ENCODE measurements at places on chromosomes 5 and 9. TPM values are rescaled to one million over a fixed set of nuclear protein-coding genes. Genes with fewer than 3 reads are reported as not detected.

Gene SLC45A2
- not detected for total RNA-seq

Gene EQTN
- 0.71 TPM for total RNA-seq

Gene PCDHGB2
- 4.4 TPM for total RNA-seq

Gene SPATA31E1
- total RNA-seq = not detected

Gene OBP2B
- total RNA-seq = not detected

Gene PCDHAC1
- 0.82 TPM for total RNA-seq

Gene PCDHAC2
- 2.1 TPM for total RNA-seq

Gene KCNN2
- total RNA-seq = 8.2 TPM

Gene GPR151
- not detected for total RNA-seq

Gene GLDC
- not detected for total RNA-seq

Gene FAM221B
- not detected for total RNA-seq

Gene ARAP3
- total RNA-seq = 3.3 TPM

Gene SPINK7
- not detected for total RNA-seq

DNA sequence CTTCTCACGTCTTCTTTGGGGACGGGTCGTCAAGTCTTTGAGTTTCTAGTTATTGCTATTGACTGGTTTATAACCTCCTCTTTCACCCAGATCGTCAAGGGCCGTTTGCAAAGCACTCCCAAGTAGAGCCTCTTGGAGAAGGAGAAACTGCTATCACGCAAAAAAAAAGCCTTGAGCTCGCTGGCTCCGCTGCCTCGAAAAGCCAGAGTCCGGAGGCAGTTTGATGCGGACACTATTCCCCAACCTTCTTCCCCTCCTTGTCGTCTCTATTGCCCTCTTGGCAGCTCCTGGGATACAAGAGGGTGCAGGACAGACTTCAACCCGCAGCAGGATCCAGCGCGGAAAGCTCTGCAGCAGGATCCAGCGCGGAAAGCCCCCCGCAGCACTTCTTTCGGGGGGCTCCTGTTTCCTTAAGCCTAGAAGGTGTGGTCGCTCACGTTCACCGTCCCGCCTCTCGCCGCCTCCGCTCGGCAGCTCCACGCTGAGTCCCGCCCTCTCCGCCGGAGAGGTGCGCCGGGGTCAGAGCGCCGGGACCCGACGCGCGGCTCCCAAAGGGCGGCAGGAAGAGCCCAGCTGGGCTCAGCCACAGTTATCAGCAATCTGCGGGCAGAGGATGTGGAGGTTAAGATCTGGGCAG lies at the start of gene PCDHAC1:
Gene PCDHAC1, plus strand, starts transcription at position 494 of the 637 bp plus-strand sequence. CDS start 594 bp downstream, outside the sequence.
- no peak for DNase-seq

DNA sequence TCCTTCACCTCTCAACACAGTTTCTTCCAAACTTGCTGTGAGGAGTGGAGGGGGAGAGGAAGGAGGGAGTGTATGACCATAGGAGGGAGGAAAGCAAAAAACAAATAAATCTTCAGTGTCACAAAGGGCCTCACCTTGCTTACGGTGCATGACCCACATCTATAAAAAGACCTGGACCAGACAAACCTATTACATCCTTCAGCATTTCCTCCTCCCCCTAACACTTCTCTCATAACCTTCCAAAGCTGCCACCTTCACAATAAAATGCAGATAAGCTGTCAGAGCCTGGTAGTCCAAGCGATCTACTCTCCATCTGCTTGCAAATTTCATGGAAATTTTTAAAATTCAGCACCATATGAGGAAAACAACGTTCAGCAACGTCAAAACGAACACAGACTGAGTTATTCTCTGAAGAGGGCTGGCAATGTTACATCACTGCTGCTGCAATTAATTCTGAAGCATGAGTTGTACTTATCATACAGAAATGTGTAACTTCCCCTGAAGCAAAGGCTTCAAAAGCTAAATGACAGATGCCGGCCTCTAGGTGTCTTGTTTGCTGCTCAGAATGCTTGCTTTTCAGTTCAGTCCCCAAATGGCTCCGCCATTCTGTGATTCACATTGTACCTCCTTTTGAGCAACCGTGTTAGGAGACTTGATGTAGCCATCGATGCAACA lies 62.9 kb downstream of the EFNA5 start:
- DNase-seq = no peak

DNA sequence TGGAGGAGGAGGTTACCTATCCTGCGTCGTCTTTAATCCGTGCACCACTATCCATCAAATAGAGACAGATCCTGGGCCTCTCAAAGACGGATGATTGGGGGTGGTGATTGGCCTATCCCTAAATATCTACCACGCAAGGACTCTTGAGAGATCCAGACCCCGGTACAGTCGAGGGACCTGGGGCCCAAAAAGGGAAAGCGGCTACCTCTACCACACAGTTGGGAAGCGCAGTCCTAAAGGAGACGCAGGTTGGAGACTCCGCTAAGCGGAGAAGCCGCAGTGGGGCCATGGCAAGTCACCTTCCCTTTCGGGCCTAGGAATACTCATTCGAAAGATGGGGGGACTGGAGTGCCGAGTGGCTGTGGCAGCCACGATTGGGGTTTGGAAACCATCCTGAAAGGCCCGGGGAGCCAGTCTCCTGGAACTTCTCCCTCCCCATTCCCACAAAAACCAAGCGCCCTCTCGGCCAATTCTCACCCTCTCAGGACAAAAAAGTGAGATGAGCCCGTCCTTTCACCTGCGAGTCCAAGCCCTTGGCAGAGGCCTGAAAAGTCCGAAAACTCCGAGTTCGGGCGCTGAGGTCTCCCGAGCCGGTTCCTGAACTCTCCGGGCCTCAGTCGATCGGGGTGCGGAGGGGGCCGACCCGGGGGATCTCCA lies 499 bp upstream of the FOXE1 start:
- no peak for DNase-seq

- no peak for DNase-seq
Measured at GRCh38 chr5:31639481-31640411, 815 bp downstream of the PDZD2 start.

DNA sequence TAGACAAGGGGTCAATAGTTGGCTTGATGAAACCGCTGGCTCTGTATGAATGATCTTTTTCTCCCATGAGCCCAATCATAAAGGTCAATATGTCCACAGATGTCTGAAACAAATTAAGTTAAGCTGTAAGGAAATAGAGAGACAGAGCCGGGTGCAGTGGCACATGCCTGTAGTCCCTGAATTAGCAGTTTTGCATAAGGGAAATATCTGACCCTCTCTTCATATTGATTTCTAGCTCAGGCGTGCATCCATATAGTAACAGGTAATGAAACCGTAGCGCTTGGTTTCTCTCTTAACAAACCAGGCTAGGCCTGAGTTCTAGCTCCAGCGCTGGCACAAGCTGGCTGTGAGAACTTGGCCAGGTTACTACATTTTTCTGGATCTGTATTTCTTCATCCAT lies 118.1 kb upstream of the ERCC6L2 start:
- DNase-seq = no peak

GRCh38 chr9:88993327-88993726 lies 2.1 kb downstream of the S1PR3 start:
- no peak for DNase-seq

GRCh38 chr5:125685771-125686170 lies 737.4 kb upstream of the GRAMD2B start:
- DNase-seq = no peak

- DNase-seq = no peak
Measured at GRCh38 chr5:9625286-9625685, 4.9 kb downstream of the TAS2R1 start.

- no peak for DNase-seq
Measured at GRCh38 chr5:171654881-171655280, 130.7 kb upstream of the SMIM23 start.

DNA sequence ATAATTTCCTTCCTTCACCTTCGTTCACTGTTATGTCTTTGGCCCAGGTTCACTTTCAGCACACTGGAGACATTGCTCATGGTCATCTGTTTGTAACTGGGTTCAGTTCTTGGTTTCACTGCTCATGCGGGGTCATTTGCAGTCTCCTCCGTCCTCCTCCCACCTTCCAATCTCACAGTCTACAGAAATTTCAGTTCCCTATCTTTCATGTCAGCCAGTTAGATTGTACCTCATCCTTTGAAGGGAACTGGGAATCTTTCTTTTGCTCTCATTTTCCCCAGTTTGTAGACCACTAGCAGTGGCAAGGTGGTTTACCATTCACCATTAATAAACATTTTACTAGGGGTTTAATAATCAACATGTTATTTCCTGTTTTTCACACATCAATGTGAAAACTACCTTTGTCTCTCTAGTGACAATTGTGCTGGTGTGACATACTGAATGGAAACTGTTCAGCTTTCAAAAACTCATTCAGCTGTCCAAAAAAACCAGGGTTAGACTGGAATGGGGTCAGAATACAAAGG lies 100.9 kb upstream of the IL6ST start:
- no peak for DNase-seq

GRCh38 chr5:133744960-133745308 lies 132.6 kb upstream of the FSTL4 start:
- no peak for DNase-seq

GRCh38 chr9:21015129-21015815 lies 16.2 kb downstream of the HACD4 start:
- DNase-seq = no peak

GRCh38 chr9:137771580-137771979 lies 106.0 kb upstream of the CACNA1B start:
- DNase-seq = peak; percentile 32

- DNase-seq = no peak
Measured at GRCh38 chr5:41182666-41183065, 30.7 kb downstream of the C6 start.

DNA sequence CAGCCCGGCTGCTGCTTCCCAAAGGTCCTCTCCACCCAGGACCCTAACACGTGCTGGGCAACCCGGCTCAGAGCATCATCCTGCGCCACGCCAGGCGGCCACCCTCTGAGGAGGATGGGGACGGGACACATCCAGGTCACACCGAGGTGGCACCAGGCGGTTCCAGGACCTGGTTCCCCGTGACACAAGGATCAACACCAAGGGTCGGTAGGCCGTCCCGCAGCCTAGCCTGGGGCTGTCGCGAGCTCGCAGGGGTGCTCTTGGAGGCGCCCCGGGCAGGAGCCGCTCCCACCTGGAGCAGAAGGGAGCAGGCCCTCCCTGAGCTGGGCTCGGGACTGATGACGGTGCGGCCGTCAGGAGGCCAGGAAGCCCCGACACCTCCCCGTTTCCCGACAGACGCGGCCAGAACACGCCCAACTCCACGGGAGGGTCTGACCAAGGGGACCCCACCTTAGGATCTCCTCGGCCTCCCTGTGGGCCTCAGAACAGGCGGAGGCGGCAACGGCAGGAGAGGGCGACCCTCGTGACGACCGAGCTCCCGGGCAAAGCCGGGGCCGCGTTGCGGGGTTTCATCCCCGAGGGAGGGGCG lies 6.3 kb downstream of the EXD3 start:
- no peak for DNase-seq

- DNase-seq = no peak
Measured at GRCh38 chr5:14852779-14853178, 18.8 kb downstream of the ANKH start.

DNA sequence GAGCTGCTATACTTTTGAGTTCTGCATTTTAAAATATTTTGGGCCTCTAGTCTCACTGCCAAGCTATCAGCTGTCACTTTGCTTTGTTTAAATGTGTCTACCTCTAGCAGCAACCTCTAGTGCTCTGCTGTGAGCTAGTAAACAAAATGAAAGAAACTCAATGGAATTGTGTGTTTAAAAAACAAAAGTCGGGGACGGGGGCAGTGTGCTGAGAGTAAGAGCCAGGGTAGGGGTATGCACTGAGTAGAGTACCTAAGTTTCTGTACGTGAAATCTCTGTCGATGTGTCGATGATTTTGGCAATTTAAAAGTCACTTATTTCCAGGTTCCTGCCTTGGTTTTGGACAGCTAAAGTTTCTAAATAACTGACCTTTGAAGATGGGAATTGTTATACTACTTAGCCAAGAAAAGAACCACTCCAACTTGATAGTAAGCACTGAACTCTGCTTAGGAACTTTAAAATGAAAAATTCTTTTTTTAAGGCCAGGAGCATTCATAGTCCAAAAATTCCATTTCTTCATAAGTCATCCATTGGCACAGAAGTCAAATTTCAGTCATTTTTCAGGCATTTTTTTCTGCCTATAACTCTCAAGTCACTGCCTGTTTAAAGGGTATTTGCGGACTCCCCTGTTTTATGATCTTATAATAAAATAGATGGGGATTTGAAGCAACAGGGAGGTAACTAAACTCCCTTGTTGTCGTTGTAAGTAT lies 111.5 kb downstream of the SAXO1 start:
- DNase-seq = no peak

- DNase-seq = peak; percentile 92
Measured at GRCh38 chr5:139635606-139636206, 12.4 kb upstream of the CXXC5 start.

Data from sigmoid colon (tissue), 7 donors.